ENCODE measurements at places on chromosomes 3 and 15.

DNA sequence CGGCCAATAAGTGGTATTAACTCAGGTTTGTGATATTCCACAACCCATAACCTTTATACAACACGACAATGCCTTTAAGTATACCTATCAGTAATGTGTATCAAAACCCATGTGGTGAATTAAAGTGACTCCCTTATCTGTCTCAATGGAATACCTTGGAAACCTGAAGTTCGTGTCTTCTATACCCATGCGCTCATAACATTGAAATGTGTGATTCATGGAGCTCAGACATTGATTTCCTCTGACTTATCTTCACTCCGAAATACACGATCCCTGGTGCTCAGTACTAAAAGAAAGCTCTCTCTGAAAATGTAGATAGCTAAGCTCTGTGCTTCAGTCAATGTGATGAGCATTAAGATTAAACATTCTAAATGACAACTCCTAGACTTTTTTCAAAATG lies 140.3 kb downstream of the TBC1D5 start:
- DNase-seq, result no peak

DNA sequence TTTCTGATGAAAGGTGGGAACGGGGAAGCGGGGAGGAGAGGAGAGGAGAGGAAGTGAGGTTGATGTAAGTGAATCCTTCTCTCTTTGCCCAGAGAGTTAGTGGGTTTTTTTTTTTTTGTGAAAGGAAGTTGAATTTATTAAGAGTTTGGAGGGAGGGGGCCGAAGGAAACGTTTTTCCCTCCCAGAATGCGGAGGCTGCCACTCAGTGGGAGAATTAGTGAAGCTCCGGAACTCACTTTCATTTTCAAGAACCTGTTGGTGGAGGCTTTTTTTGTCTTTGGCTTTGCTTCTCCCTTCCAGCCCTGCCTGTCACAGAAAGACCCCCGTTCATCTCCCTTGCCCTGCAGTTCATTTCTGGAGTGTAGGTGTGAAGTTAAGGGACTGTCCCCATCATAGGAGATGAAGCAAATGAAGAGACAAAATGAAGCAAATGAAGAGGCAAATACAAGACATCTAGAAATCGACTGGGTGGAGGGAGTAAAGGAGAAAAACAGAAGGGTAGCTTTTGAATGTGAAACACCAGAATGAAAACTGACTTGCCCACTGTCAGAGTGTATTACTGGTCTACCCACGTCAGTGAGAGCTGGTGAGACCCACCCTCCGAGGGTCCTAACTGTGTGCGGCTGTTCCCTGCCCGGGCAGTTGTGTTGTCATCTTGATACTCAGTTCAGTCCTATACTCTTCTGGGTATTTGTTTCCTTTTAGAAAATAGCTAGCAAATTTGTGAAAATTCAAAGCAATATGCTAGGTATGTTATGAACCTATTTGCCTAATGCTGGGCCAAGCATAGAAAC lies 91.5 kb downstream of the ITPR1 start:
- DNase-seq, result peak; percentile 16

- no peak for DNase-seq
These were observed 562.3 kb downstream of the MCTP2 start for GRCh38 chr15:94793641-94794040.

GRCh38 chr3:122101646-122102045 lies 46.5 kb downstream of the CD86 start:
- DNase-seq, result no peak

DNA sequence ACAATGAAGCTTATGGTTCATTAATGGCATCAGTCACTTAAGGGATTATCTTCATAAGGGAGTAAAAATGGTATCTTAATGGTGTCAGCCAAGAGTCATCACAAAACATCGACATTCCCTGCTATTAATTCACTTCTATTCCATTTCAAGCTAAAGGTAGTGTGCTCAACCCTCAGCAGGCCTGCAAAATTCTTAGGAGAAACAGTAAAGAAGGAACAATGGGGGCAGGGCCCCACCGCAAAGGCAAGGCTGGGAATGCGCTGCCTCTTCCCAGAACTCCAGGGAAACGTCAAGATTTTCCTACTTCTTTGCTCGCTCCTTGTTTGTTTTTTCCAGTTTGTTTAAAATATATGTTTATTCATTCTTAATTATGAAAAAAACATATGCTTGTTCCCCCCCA lies 187.3 kb upstream of the TSC22D2 start:
- DNase-seq, result no peak

DNA sequence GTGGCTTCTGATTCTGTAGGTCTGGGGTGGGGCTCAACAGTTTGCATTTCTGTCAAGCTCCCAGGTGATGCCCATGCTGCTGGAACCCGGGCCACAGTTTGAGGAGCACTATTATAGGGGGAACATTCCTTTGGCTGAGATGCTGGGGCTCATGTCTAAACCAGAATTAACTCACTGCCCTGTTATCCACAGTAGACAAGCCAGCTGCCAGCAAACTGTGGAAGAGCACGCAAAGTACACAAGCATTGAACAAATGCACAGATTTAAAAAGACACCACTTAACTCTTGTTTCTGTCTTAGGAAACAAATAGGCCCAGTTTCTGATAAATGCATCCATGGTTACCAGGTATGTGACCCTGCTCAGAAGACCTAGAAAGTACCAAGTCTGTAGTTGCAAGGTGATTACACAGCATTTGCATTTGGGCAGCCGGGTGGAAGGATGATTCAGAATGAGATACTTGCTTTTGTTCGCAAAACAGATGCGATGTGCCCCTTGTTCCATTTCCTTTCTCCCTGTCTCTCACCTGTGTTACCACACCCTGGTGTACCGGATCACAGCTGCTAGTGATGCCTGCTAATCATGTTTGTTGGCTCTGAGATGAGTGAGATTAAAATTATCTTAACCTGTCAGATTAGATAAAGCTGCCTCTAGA lies 12.4 kb downstream of the GYG1 start:
- no peak for DNase-seq

DNA sequence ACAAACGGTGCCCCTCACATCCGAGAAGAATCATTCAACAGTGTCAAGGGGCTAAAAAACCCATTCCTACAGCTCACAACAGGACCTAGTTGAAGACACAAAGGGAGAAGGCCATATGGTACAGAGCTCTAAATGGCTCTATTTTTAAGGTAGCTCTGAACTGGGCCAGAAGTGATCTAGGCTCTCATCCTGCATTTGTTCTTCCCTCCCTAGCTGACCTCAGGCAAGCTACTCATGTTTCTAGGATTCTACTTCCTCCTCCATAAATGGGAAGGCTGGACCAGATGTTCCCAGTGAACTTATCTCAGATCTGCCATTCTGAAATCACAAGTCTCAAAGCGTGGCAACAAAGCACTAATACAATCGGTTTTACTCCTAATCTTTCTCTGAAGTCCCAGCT lies 62.3 kb downstream of the CPNE4 start:
- DNase-seq, result no peak

DNA sequence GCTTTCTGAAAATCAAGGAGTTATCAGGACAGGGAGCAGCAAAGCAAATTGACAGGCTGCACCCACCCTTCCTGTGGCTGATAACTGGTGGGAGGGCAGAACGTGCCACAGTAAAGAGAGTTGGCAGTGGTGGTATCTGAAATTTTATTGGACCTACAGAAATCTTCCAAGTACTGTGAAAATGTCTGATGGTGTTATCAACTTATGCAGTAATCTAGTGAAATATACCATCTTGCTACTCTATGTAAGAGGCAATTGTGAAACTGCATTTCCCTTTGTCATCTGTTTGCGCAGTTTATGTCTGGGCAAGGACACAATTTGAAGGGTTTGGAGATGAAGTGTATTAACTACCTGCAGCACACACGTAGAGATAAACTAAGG lies 1.5 kb downstream of the PLCL2 start:
- peak; percentile 28 for DNase-seq

GRCh38 chr3:42960786-42961185 lies 18.3 kb upstream of the GASK1A start:
- no peak for DNase-seq

GRCh38 chr3:44235604-44236484 lies 5.8 kb upstream of the TOPAZ1 start:
- peak; percentile 34 for DNase-seq

GRCh38 chr3:140467104-140467577 lies 210.7 kb upstream of the TRIM42 start:
- no peak for DNase-seq

- no peak for DNase-seq
These were observed 7.7 kb downstream of the NCKIPSD start for GRCh38 chr3:48678056-48678455.

- no peak for DNase-seq
These were observed 740.5 kb downstream of the EPHA3 start for GRCh38 chr3:89847955-89848354.

DNA sequence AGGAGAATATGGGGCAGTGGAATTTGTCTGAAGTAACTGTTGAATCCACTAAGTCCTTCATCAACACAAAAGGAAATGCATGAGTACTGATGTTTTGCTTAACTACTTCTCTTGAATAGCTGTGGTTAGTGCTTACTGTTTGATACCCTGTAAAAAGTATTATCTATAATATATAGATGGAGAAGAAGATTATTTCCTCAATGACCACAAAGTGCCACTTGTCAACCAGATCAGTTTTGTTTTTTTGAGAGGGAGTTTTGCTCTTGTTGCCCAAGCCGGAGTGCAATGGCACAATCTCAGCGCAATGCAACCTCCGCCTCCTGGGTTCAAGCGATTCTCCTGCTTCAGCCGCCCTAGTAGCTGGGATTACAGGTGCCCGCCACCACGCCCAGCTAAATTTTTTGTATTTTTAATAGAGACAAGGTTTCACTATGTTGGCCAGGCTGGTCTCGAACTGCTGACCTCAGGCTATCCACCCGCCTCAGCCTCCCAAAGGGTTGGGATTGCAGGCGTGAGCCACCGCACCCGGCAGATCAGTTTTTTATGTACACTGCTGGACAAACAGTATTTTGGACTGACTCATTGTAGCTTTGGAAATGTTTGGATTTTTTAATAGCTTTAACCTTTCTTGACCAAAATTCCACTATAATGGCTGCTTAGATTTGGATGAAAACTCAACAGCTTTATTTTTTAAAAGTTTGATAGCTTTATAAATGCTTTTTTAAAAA lies 1.5 kb upstream of the RPLP1 start:
- DNase-seq, result no peak

DNA sequence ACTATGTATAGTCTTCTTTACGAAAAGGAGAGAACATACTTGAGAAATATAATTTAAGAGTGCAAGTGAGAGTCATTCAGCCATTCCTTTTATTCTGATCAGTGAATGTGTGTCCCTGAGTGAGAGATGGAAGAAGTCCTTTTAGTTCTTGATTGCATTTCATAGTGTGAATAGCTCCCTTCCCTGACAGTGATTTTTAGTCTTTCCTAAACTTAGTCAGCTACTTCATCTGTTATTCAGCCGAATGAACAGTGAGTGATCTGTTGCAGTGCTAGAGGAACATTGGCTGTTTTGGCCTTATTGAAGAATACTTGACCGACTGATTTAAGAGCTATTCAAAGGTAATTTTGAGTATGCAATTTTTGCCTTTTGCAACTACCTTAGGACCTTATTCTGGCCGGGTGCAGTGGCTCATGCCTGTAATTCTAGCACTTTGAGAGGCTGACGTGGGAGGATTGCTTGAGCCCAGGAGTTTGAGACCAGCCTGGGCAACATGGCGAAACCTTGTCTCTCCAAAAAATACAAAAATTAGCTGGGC lies 45.5 kb downstream of the UBE2E2 start:
- no peak for DNase-seq

- DNase-seq, result no peak
These were observed 196.9 kb downstream of the SLCO3A1 start for GRCh38 chr15:92050220-92050898.

GRCh38 chr3:53818221-53819162 lies 27.7 kb downstream of the CHDH start:
- DNase-seq, result no peak

GRCh38 chr3:145177828-145178227 lies 983.2 kb downstream of the PLOD2 start:
- DNase-seq, result no peak

GRCh38 chr15:28098766-28099554 lies at the start of gene OCA2:
TSS of gene OCA2 (minus strand) at chr15:28099315. CDS start at chr15:28081874, 17,441 bp downstream.
- DNase-seq, result peak; percentile 58

- DNase-seq, result no peak
These were observed 263.2 kb upstream of the TGFBR2 start for GRCh38 chr3:30343067-30343831.

- no peak for DNase-seq
These were observed 58.9 kb upstream of the GOLGA8J start for GRCh38 chr15:30023798-30024295.

- DNase-seq, result no peak
These were observed 818.2 kb upstream of the LMCD1 start for GRCh38 chr3:7683426-7683825.

DNA sequence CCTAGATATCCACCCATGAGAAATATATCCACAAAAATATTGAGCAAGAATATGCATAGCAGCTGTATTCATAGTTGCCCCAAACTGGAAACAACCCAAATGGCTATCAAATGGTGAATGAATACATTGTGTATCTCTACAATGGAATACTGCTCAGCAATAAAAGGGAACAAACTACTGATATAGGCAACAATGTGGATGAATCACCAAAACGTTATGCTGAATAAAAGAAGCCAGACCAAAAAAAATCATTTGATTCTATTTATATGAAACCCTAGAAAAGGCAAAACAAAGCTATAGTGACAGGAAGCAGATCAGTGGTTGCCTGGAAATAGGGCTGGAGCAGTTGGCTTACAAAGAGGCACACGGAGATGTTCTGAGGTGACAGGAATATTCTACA lies 15.5 kb upstream of the CMTM7 start:
- no peak for DNase-seq

GRCh38 chr3:157201648-157202278 lies 41.8 kb upstream of the CCNL1 start:
- DNase-seq, result no peak

DNA sequence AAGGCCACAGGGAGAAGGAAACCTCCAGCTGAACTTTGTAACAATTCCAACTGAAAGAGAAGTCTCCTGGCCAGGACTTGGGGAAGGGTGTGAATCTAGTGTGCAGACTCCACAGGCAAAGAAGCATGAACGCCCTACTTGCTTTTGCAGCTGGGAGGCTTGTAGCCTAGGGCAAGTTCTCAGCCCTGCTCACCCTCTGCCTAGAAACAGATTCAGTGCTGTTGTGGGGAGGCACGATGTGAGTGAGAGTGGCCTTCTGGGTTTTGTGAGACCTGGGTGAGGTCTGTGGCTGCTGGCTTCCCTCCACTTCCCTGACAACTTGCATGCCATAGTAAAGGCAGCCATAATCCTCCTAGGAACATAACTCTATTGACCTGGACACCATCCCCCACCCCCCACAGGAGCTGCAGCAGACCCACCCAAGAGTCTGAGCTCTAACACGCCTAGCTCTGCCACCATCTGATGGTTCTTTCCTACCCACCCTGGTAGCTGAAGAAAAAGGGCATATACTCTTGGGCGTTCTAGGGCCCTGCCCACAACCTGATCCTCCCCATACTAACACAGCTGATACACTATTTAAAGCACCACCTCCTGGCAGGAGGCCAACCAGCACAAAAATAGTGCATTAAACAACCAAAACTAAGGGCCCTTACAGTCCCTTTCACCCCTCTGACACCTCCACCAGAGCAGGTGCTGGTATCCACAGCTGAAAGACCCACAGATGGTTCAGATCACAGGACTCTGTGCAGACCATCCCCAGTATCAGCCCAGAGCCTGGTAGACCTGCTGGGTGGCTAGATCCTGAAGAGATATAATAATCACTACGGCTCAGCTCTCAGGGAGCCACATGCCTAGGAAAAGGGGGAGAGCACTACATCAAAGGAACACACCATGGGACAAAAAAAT lies 426.5 kb downstream of the IGSF11 start:
- DNase-seq, result no peak

- DNase-seq, result no peak
These were observed 67.1 kb downstream of the TOP2B start for GRCh38 chr3:25597535-25598101.
